Left renal cortex interstitium (tissue), 4 donors: ENCODE measurements at places on chromosomes 3 and 15. TPM values are rescaled to one million over a fixed set of nuclear protein-coding genes. Genes with fewer than 3 reads are reported as not detected.

DNA sequence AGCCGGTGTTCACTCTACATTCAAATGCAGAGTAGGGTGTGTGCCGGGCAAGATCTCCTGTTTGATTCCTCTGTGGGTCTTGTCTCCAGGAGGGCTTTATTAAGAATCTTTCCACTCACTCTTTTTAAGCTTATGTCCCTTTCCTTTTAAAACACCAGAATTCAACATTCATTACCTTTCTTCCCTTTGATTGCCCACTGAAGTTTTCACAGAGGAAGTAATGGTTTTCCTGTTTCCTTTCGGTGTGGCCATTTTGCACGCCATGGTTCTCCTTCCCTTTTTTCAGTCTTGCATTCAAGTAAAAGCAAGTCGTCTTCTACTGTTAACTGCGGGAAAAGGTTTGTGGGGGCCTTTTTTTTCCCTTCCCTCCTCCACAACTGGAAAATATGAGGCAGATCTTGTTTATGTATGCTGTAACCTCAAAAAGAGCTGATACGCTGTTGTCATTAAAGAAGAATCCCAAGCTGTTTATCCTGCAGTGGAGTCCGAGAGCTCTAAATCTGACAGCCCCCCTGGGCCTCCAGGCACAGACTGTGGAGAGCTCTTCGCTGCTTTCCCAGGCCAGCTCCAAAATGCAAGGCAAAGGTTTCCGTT, 40.5 kb downstream of the FILIP1L start:
- DNase-seq, result no peak

- no peak for DNase-seq
Measured at GRCh38 chr3:129654131-129654530, 47.7 kb upstream of the PLXND1 start.

DNA sequence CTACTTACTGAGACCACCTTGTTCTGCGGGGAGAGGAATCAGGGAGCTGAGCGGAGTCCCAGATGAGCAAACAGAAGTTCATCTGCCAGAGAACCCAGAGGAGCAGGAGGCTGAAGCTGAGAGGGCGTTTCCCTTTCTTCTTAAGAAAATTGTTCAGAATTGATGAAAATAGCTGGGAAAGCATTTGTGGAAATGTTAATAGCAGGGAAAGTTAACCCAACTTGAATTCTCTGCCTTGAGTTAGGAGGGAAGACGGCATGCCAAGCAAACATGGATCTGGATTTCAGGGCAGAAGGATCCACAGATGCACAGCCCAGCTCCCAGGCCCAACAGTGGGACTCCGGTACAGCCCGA, 23.2 kb downstream of the CRABP1 start:
- no peak for DNase-seq

DNA sequence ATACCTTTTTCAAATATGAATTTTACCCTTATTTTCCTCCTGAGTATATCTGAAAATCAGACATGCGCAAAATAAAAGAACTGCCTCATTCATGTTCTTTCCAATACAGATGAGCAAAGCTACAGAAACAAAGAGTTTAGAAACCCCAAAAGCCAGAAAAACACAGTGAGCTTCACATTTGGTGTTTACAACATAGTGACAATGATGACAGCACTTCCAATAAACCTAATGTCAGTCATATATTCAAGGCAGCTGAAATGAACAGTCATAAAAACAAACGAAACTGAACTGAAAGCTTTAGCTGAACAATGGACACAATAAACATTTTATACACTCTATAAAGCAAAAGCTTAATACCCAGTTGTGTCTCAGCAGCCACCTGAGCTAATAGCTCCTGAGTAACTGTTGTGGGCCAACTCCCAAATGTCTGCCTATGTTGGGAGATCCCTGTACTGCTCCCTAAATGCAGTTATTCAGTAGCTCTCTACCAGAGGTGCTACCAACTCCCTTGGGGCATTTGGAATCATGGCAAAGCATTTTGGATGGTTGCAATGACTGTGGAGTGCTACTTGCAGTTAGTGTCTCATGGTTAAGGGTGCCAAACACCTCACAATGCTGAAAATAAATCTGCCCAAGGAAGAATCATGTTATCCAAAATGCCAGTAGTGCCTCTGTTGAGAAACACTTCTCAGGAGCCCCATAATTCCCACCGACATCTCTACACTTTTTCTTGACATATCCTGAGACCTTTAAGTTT, 131.5 kb downstream of the TGFBR2 start:
- no peak for DNase-seq

DNA sequence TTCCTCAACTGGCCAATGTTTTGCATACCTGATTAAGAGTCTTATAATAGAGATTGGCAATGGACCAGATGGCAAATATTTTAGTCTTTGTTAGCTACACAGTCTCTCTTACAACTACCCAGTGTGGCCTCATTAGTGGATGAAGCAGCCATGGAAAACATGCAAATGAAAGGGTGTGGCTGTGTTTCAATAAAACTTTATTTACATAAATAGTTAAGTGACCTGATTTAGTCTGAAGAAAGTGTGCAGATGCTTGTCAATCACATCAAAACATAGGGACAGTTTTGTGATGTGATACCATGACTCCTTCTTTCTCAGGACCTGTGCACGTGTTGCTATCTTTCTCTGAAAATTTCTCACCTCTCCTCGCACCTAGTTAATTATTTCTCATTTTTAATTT, 309.8 kb upstream of the GRM7 start:
- DNase-seq, result no peak

DNA sequence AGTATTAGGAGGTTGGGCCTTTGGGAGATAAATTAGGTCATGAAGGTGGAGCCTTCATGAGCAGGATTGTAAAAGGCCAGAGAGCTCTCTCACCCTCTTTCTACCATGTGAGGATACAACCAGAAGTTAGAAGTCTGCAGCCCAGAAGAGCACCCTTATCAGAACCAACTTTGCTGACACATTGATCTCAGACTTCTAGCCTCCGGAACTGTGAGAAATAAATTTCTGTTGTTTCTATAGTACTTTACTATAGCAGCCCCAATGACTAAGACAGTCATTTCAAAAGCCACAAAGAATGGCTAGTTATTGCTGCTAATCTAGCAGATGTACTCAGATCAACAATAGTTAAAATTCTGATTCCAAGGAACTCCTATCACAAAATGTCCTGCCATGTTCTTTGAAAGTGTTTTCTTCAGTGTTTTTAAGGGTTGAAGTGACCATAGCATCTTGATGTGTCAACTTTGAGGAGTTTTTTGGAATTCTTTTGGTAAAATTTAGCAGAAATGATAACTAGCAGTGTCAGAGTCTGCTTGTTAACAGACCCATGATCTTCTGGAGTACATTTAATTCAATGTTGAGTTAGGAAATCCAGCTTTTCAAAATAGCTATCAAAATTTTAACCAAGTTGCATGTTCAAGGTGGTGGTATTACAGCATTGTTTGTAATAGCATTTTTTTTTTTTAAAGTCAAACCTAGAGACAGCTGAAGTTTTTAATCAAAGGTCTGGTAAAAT, 10.3 kb downstream of the DZIP3 start:
- DNase-seq, result no peak

- DNase-seq, result no peak
Measured at GRCh38 chr3:190972840-190973270, 110.4 kb upstream of the GMNC start.

DNA sequence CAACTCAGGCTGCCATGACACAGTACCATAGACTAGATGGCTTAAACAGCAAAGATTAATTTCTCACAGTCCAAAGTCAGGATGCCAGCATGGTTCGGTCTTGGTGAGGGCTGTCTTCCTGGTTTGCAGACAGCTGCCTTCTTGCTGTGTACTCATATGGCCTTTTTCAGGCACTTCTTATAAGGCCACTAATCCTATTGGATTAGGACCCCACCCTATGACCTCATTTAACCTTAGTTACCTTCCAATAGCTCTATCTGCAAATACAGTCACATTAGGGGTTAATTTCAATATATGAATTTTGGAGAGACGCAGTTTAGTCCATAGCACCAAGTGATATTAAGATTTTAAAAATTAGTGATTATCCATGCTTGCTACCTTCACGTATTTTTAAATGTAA, 297.8 kb downstream of the WDR72 start:
- no peak for DNase-seq

DNA sequence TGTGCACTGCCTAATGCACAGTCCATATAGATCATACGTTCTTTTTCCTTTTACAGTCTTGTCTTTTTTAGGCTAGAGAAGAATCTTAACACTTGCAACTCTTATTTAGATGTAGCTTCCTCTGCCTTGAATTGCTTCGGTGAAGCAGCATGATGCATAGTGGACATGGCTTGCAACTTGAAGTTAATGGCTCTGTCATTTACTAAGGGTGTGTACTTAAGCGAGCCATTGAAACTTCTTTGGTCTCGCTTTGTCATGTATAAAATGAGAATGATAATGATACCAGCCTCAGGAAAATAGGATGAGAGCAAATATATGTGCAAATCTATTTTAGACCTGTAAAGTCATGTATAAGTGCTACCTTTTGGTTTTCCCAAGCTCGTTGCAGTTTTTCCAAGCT, 147.4 kb downstream of the GHSR start:
- no peak for DNase-seq

DNA sequence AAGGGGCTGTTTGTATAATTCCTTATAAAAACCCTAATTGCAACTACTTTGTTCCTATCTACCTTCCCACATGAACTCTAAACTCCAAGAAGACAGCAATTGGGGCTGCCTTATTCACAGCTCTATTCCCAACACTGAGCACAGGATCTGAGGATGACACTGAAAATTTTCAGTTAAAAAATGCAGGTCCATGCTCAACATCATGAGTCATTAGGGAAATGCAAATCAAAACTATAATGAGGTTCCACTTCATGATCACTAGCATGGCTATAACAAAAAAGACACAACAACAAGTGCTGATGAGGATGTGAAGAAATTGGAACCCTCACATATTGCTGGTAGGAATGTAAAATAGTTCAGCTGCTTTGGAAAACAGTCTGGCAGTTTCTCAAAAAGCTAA, 12.9 kb downstream of the SUMF1 start:
- DNase-seq, result no peak

GRCh38 chr3:125353659-125354058, 21.5 kb downstream of the ZNF148 start:
- DNase-seq, result no peak

DNA sequence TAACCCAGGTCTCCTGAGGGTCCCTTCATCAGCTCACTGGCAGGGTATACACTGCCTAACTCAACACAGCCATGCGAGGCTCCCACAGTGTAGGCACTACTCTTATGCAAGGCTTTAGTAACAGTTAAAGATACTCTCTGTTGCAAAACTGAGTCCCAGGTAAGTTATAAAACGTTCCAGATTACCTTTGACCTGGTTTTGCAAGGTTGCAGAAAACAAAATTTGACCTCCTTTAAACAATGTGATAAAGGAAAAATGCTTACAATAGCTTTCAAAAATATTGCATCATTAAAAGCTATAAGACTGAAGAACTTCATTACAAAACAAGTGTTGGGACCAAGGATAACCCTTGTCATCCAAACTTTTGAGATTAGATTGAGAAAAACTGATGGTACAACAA, 5.5 kb downstream of the SLC27A2 start:
- DNase-seq, result no peak

DNA sequence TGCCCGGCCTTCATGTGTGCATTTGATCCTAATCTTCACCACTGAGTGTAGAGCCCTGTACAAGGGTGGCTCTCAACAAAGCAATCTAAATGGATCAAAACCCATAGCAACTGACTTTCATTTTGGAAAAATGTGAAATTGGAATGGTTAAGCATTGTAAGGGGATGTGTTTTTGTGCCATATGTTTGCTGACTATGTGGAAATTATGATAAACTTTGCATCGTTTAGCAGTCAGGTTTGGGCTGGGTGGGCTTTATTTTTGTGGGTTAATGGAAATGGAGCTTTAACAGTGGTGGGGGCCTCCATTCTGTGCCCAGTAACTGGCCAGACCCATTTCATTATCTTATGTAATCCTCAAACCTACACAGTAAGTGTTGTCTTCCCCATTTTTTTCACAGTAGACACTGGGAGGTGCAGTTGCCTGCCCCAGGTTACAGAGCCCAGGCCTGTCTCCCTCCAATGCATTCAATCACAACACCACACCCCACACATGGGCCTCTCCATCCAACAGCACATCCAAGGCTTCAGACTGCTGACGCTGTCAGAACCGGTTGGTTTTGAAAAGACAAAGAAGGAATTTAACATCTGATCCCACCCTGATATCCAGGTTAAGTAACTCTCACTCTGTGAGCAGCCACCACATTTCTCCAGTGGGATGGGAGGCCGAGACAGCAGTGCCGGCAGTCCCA, 136.3 kb upstream of the ABHD17C start:
- no peak for DNase-seq

DNA sequence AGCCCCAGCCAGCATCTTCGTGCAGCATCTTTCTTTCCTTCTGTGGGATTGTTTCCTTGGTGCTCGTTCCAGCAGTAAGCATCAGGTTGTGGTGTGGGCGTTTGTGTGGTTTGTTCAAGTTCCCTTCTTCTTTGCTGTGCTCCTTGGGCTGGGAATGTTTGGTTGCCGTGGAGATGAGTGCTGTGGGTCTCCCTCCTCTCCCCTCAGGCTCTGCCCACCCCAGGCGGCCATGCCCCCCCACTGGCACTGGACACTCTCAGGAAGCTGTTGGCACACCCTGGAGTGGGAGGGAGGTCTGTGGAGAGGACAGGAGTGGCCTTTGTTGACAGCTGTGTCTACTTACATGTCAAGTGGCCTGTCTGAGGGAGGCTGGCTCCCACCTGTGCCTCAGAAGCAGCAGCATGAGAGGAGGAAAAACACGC, 46.5 kb upstream of the SACM1L start:
- DNase-seq, result no peak

DNA sequence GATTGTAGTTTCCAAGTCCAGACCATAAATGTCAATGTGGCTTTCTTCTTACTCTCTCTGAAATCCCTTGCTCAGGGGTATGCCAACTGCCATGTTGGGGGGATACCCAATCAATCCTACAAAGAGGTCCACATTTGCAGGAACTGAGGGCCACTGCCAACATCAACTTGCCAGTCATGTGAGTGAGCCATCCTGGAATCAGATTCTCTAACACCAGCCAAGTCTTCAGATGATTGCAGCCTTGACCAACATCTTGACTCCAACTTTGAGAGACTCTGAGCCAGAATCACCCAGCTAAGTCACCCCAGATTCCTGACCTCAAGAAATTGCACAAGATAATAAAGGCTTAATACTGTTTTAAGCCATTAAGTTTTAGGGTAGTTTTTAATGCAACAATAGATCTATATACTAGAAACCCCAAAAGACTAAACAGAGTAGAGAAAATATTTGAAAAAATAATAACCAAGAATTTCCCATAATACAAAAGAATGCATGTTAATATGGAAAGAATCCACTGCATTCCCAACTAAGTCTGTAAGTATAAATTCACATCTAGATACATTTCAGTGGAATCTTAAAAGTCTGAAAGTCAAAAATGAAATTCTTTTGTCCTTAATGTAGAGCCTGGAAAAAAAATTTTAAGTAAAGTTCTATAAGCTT, 22.4 kb downstream of the ISG20 start:
- DNase-seq, result no peak

Gene GOLGA8G
- polyA plus RNA-seq, result not detected

Gene ANKRD34C
- 0.08 TPM for polyA plus RNA-seq

Gene C3orf49
- 1.2 TPM for polyA plus RNA-seq
